ENCODE measurements at places on chromosomes 7 and 10.

DNA sequence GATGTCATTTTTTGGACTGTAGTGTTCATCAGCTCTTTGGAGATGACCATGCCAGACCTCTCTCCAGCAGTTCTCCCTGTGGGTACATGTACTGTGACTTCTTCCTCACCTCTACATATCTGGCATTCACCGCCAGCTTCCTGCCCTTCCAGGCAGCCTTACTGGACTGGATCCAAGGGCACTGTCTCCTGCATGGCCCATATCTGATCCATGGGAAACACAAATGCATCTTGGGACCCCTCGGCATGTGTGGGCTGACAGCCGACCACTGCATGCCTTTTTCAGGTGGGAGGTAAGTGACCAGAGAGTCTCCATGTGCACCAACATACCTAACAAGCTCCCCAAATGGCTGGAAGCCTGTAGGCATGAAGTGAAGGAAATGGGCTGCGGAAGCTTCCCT lies 3.9 kb upstream of the BLVRA start:
- no peak for DNase-seq

DNA sequence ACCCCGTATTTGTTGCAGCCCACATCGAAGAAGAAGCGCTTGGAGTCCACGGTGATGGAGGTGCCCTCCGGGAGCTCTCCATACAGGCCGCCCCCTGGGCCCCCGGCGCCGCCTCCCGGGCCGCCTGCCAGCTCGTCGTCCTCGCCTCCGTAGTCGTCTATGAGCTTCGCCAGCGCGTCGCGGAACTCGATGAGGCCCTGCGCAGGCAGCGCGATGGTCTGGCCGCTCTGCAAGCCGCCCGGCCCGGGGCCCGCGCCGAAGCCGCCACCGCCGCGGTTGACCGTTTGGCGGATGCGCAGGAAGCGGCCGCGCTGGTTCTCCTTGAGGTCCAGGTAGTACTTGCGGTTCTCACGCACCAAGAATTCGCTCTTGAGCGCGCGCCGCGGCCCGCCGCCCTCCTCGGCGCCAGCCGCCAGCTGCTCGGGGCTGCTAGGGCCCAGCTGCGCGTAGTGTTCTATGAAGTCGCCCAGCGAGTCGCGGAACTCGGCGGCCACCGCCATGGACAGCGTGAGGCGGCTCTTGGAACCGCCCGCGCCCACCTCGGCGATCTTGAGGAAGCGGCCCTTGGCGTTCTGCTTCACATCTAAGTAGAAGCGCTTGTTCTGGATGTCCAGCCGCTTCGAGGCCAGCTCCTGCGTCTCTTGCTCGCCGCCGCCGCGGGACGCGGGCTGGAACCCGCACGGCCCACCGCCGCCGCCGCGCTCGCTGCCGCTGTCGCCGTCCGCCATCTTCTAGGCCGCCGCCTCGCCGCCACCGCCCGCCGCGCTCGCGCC lies 523 bp downstream of the PURB start:
- no peak for DNase-seq

DNA sequence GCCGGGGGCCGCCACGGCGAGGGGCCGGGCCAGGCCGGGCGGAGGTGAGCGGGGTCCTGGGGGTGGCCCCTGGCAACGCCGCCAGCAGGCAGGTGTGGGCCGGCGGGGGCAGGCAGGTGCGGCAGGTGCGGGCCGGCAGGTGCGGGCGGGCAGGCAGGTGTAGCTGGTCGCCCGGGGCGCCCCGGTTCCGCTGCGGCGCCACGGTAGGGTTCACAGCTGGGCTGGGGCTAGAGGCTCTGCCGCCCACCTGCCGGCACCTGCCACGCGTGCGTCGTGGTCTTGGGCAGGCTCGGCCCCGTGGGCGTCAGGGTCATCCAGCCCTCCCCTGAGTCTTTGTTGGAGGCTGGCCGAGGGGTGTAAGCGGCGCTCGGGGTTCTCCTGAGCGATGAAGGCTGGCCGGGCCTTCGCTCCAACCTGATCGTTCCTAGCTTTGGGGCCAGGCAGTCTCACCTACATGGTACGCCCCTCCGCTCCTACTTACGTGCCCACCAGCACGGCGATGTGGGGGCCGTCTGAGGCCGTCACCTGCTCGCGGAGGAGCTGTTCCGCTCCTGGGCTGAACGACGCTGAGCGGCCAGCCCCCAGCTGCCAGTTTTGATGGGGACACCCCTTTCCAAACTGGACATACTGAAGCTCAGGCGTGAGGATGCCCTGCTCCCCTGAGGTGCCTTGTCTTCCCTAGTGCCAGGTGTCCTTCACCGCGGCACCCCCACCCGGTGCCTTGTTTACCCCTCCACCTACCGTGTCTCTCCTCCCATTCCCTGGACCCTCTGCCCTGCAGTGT lies 493 bp downstream of the ZMIZ2 start:
- peak; percentile 26 for DNase-seq

DNA sequence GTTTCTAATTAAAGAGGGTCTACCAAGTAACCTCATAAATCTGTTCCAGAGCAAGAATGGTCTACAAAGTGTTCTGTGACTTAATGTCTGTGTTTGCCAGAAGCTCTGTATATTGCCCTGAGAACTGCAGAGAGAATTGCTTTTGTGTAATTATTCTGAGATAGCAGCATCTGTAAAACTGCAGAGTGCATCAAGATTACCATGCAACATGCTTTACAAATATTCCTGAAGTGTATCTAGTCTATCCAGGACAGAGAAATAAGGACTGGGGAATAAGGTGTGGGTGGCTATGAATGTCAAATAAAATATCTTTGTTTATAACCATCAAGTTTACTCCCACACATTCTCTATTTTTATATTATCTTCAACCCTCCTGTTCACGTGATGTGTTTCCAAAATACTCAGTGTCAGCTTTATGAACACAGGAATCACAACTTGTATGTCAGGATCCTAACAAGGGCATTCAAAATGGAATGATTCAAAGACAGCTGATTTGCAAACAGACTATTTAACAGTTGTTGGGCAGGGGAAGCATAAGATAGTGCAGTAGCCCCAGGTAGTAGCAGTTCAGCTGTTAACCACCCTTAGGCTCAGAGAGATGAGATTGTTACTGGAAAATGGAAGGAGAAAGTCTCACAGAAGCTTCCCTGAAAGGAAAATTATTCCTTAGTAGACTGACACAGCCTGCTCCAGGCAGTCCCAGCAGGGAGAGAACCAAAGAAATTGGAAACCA lies 15.3 kb upstream of the LIPA start:
- no peak for DNase-seq

GRCh38 chr7:117323851-117324711 lies 1.2 kb upstream of the WNT2 start:
- DNase-seq = no peak
